ENCODE measurements at places on chromosomes 16 and 17.

GRCh38 chr17:3754458-3755334 is 31.0 kb downstream of the HASPIN start:
- DNase-seq, result no peak

- DNase-seq, result no peak
Observed at GRCh38 chr17:81009136-81009535, 17.5 kb downstream of the CHMP6 start.

GRCh38 chr17:1040216-1040600 is 43.3 kb downstream of the TIMM22 start:
- DNase-seq, result no peak

- no peak for DNase-seq
Observed at GRCh38 chr16:2586241-2586640, 48.4 kb downstream of the PDPK1 start.

GRCh38 chr17:71613996-71614395 is 506.8 kb upstream of the SOX9 start:
- DNase-seq, result no peak

Measured in dorsolateral prefrontal cortex (tissue), 122 donors.